ENCODE measurements at places on chromosomes 2 and 18.

GRCh38 chr18:77359561-77360314 lies 110.1 kb downstream of the GALR1 start:
- no peak for DNase-seq

GRCh38 chr18:9334973-9335696 lies 562 bp downstream of the TWSG1 start:
- no peak for DNase-seq

GRCh38 chr2:84972207-84972783 lies 1.3 kb downstream of the KCMF1 start:
- no peak for DNase-seq

GRCh38 chr2:100682536-100682935 lies 119.7 kb downstream of the PDCL3 start:
- DNase-seq = no peak

- no peak for DNase-seq
These were observed 61.7 kb downstream of the PRKCE start for GRCh38 chr2:45713136-45713535.

DNA sequence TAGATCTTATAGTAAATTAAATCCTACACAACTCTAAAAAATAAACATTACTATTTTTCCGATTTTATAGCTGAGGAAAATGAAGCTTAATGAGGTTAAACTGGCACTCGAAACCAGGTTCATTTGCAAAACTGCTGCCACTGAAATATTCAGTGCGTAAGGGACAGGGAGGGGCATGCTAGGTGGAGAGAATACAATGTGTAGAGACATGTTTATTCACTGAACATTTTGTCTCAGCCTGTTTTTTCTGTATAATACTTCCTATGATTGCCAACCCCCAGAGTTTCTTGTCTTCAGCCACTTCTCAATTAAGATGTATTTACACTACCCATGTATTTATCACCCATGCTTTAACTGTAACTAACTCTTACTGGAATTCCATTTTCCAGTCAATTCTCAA lies 31.6 kb upstream of the ZNF804A start:
- no peak for DNase-seq
